ENCODE measurements at places on chromosomes 5 and 9. TPM values are rescaled to one million over a fixed set of nuclear protein-coding genes. Genes with fewer than 3 reads are reported as not detected.

GRCh38 chr5:101364469-101364868 lies 461.4 kb upstream of the ST8SIA4 start:
- no peaks in the 10 kb centered on the region for H3K27me3 ChIP-seq
- H3K4me1 ChIP-seq = no peaks in the 10 kb centered on the region
- no peak for DNase-seq
- H3K4me3 ChIP-seq = no peak overlapping the region

GRCh38 chr5:147912011-147912410 lies 5.7 kb upstream of the C5orf46 start:
- no peak overlapping the region for H3K4me3 ChIP-seq
- H3K4me1 ChIP-seq = no peaks in the 10 kb centered on the region
- DNase-seq = no peak
- H3K36me3 ChIP-seq = no peaks in the 10 kb centered on the region
- H3K27me3 ChIP-seq = peaks cover 23% of the 10 kb centered on the region

NME5 gene
- total RNA-seq = 1.7 TPM

SEMA4D gene
- total RNA-seq = 2.0 TPM

TAF11L5 gene
- not detected for total RNA-seq

DNA sequence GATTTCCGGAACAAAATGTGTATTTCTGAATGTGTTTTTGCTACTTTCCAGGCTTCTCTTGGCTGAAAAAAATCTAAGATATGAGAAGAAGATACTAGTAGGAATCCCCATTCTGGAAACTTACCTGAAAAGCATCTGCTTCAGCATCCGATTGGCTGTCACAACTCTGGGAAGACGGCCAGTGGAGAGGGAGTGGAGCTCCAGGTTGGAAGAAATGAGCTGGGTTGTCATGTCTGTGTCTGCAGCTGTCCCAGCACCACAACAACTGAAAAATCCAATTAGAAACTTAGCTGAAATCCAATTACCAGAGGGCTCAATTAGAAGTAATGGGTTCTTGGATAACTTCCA lies 3.0 kb downstream of the PSMB7 start:
- H3K27ac ChIP-seq = no peak overlapping the region
- peaks cover 43% of the 10 kb centered on the region for H3K36me3 ChIP-seq
- no peak for DNase-seq
- H3K27me3 ChIP-seq = no peaks in the 10 kb centered on the region

NRG2 gene
- 1.5 TPM for total RNA-seq

LAMC3 gene
- total RNA-seq = 0.68 TPM

- no peaks in the 10 kb centered on the region for H3K4me1 ChIP-seq
- no peaks in the 10 kb centered on the region for H3K36me3 ChIP-seq
- no peak for DNase-seq
- no peaks in the 10 kb centered on the region for H3K27me3 ChIP-seq
- no peak overlapping the region for H3K27ac ChIP-seq
Observed at GRCh38 chr9:73497796-73498195, 346.1 kb downstream of the ANXA1 start.

PTGDS gene
- total RNA-seq = 123 TPM

GRCh38 chr9:8157683-8158324 lies 358.2 kb upstream of the DMAC1 start:
- no peaks in the 10 kb centered on the region for H3K4me1 ChIP-seq
- no peaks in the 10 kb centered on the region for H3K27me3 ChIP-seq
- no peak overlapping the region for H3K4me3 ChIP-seq
- no peaks in the 10 kb centered on the region for H3K36me3 ChIP-seq

GRCh38 chr5:68374796-68375518 lies 159.4 kb downstream of the PIK3R1 start:
- H3K36me3 ChIP-seq = no peaks in the 10 kb centered on the region
- DNase-seq = no peak
- H3K27ac ChIP-seq = no peak overlapping the region
- peaks cover 11% of the 10 kb centered on the region for H3K27me3 ChIP-seq

DNA sequence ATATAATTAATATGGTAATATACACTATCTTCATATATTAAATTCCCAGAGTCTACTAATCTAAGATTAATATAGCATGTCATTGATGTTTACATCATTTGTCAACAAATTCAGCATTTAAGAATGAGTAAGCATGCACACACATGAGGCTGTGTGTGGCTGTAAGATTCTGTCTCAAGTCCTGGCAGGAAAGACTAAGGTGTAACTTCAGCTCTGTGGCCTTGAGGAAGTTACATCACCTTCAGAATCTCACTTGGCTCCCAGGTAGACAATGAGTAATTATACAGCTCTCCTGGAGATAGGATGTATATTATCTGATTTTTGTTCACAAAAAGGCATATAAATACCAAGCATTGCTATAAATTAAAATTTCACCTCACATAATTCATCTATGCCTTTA lies 119.4 kb upstream of the IQGAP2 start:
- no peak for DNase-seq
- no peaks in the 10 kb centered on the region for H3K36me3 ChIP-seq
- no peak overlapping the region for H3K27ac ChIP-seq
- H3K4me3 ChIP-seq = no peak overlapping the region
- no peaks in the 10 kb centered on the region for H3K4me1 ChIP-seq

PITX1 gene
- not detected for total RNA-seq

DNA sequence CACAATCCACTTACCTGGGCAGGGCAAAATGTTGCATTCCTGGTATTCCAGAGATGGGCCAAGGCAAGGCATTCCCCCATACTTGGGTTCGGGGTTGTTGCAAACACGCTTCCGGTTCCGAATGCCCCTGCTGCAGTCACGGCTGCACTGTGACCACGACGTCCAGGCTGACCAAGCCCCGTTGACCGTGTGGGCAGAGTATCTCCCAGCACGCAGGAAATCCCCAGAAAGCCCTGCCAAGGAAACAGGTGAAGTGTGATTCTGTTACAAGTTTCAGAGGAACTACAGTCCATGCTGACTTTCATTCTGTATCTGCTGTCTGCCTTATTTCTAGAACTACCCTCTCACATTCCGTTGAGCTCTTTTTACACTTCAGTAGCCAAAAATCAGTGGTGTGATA lies 483.0 kb downstream of the SEMA5A start:
- DNase-seq = no peak
- H3K27ac ChIP-seq = no peak overlapping the region
- H3K36me3 ChIP-seq = peaks cover 60% of the 10 kb centered on the region
- H3K4me1 ChIP-seq = peaks cover 35% of the 10 kb centered on the region
- no peak overlapping the region for H3K4me3 ChIP-seq
- no peaks in the 10 kb centered on the region for H3K27me3 ChIP-seq

DNA sequence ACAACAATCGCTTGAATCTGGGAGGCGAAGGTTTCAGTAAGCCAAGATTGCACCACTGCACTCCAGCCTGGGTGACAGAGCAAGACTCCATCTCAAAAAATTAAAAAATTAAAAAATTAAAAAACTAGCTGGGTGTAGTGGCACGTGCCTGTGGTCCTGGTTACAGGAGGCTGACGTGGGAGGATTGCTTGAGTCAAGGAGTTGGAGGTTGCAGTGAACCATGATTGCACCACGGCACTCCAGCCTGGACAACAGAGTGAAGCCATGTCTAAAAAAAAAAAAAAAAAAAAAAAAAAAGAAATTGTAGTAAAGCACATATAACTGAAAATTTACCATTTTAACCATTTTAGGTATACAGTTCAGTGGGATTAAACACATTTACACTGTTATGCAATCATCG lies 13.1 kb upstream of the CCIN start:
- H3K4me3 ChIP-seq = no peak overlapping the region
- H3K27me3 ChIP-seq = no peaks in the 10 kb centered on the region
- no peak overlapping the region for H3K27ac ChIP-seq
- H3K36me3 ChIP-seq = peaks cover 4% of the 10 kb centered on the region

- H3K36me3 ChIP-seq = peaks cover 12% of the 10 kb centered on the region
- no peak overlapping the region for H3K4me3 ChIP-seq
- no peaks in the 10 kb centered on the region for H3K27me3 ChIP-seq
Observed at GRCh38 chr5:75340714-75341478, 3.9 kb downstream of the HMGCR start.

SH3TC2 gene
- total RNA-seq = 0.83 TPM

GRCh38 chr9:124209279-124209678 lies 48.5 kb upstream of the NEK6 start:
- no peaks in the 10 kb centered on the region for H3K36me3 ChIP-seq
- peaks cover 15% of the 10 kb centered on the region for H3K4me1 ChIP-seq
- no peak for DNase-seq
- H3K27ac ChIP-seq = no peak overlapping the region

DNA sequence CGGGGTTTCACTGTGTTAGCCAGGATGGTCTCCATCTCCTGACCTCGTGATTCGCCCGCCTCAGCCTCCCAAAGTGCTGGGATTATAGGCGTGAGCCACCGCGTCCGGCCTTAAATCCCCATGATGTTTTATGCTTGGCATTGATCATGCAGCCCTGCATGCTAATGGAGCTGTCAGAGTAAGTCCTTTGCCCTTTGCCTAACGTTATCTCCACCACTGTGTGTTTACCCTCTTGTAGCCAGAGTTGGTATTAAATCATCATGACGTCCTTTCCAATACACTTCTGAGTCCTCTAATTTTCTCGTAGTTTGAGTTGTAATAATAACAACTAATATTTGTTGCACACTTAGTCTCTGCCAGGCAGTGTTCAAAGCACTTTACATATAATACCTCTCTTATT lies 57.2 kb upstream of the ZFAND5 start:
- H3K27ac ChIP-seq = no peak overlapping the region
- DNase-seq = no peak
- H3K4me1 ChIP-seq = no peaks in the 10 kb centered on the region
- no peaks in the 10 kb centered on the region for H3K27me3 ChIP-seq

DNA sequence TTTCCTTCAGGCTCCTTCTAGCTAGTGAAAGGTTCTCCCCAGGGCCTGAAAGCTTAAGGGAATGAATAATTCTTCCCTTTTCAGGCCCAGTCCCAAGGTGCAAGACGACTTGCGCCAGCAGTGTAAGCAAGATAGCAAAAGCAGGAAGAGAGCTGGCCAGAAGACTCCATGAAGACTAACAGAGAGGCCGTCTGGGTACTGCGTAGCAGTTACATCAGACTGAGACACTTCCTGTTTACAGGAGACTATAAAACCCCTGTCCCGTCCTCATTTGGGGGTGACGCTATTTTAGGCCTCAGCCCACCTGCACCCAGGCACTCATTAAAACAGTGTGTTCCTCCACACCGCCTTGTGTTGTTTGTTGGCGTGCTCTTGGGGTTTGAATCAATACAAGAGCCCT lies 90.7 kb upstream of the MOCS2 start:
- no peak overlapping the region for H3K27ac ChIP-seq
- no peaks in the 10 kb centered on the region for H3K27me3 ChIP-seq
- no peak for DNase-seq
- H3K36me3 ChIP-seq = no peaks in the 10 kb centered on the region

PCDHGB3 gene
- 0.19 TPM for total RNA-seq

NUP155 gene
- total RNA-seq = 24.1 TPM

PDZD2 gene
- total RNA-seq = 2.3 TPM

DNA sequence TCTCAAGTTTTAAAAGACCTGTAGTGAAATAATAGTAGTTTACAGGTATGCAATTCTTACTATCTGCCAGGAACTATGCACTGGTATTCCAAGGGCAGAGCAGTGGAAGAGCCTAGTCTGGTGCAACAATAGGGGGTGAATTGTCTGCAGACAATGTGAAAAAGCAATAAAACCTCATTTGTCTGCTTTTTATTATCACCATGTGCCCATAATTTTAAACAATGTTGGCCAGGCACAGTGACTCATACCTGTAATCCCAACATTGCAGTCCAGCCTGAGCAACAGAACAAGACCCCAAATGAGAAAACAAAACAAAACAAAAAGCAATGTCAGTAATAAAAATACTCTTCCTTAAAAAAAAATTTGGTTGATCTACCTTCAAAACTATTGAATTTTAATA lies 12.2 kb upstream of the SLC44A1 start:
- no peaks in the 10 kb centered on the region for H3K27me3 ChIP-seq
- no peak for DNase-seq
- peaks cover 11% of the 10 kb centered on the region for H3K4me1 ChIP-seq
- no peak overlapping the region for H3K4me3 ChIP-seq
- H3K36me3 ChIP-seq = no peaks in the 10 kb centered on the region
- H3K27ac ChIP-seq = no peak overlapping the region

AJM1 gene
- 4.5 TPM for total RNA-seq

- peaks cover 9% of the 10 kb centered on the region for H3K4me1 ChIP-seq
- no peak overlapping the region for H3K4me3 ChIP-seq
- DNase-seq = no peak
Observed at GRCh38 chr9:86445671-86446070, 91.5 kb upstream of the TUT7 start.

GRCh38 chr5:35890021-35891020 lies 33.6 kb downstream of the IL7R start:
- no peaks in the 10 kb centered on the region for H3K36me3 ChIP-seq
- H3K27ac ChIP-seq = no peak overlapping the region
- H3K4me3 ChIP-seq = no peak overlapping the region
- DNase-seq = no peak
- no peaks in the 10 kb centered on the region for H3K27me3 ChIP-seq
- peaks cover 2% of the 10 kb centered on the region for H3K4me1 ChIP-seq

DNA sequence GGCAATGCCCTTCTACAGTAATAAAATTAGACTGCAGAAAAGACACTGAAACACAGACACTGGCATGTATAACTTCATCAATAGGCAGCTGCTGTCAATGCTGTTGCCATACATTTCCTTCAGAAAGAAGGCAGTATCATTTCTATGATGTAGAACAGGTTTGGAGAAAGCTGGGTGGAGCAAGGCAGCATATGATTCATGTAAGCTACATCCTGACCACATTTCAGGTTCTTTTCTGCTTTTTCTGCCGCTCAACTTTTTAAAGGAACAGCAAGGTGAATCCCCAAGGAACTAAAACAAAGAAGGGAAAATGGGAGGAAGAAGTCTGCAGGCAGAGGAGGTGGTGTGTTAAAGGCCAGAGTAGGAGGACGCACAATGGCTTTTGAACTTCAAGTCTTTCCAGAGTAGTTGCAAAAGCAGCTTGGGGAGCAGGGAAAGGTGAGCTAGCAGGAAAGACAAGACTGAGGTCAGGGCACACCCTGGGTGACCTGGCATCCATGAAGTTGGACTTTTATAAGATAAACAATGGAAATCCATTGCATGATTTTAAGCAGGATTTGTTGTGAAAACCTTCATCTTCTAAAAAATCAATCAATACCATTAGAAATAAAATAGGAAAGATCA lies 142.1 kb downstream of the MED10 start:
- H3K27ac ChIP-seq = no peak overlapping the region
- no peak for DNase-seq
- H3K4me1 ChIP-seq = no peaks in the 10 kb centered on the region

LCN15 gene
- total RNA-seq = not detected

GRCh38 chr5:102763734-102764133 lies 8.6 kb downstream of the PAM start:
- no peak for DNase-seq
- H3K4me1 ChIP-seq = peaks cover 37% of the 10 kb centered on the region
- no peak overlapping the region for H3K4me3 ChIP-seq

UBE2QL1 gene
- not detected for total RNA-seq
